ENCODE measurements at places on chromosomes 12 and 14.

DNA sequence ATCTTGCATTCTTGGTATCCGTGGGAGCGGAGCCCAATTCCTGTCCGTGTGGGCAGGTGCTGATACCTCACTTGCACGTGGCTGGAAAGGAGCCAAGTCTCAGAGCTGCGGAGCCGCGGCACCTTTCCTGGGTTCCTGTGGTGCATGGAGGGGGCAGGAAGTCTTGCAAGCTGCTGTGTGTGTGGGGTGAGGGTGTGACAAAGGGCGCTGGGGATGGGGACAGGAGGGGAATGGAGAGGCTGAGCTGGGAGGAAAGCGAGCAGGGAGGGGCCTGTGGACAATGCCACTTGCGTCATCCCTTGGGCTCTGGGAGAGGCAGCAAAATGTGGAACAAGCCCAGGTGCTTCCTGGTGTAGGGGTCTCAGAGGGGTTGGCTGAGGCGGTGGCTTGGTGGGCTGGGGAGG, 86.7 kb downstream of the CALM1 start:
- DNase-seq = peak; percentile 54

GRCh38 chr12:673849-674248, 10.6 kb upstream of the NINJ2 start:
- no peak for DNase-seq

DNA sequence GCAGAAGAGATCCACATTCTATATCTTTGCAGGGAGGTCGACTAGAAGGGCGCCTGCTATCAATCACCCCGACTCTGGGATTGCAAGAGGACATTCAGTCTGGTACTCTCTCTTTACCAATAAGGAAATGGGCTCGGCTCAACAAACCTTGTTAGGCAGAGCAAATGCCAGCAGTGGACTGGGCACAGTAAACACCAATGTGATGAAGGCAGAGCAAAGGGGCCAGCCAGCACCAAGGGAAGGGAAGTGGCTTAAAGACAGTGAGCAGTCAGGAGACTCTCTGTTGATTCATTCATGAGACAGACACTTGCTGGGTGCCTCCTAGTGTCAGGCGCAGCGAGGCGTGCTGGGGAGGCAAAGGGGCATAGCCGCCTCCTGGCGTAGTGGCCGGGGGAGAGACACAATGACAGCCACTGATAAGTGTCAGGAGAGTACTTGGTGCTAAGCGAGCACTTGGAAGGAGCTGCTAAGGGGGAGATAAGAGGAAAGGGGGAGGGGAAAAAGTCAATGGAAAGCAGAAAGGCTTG, 34.1 kb downstream of the TMCC3 start:
- no peak for DNase-seq

- no peak for DNase-seq
Measured at GRCh38 chr12:124222368-124223245, 72.3 kb upstream of the RFLNA start.

DNA sequence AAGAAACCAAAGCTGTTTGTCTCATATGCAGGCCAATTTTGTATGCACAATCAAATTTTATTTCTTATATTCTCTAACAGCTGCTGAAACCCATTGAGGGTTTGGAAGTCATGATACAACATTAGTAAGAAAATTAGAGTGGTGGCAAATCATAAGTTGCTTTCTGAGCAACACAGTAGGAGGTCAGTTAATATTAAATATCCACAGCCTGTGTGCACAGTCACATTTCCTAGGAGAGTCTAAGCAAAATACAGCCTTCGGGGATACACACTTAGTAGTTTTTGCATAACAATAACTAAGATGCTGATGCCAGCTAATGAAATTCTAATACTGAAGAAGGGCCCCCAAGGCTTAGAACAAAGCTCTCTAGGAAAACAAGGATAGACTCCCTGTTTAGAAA, 209.6 kb upstream of the E2F7 start:
- no peak for DNase-seq

GRCh38 chr12:110198386-110198785, 74.2 kb downstream of the IFT81 start:
- no peak for DNase-seq

- no peak for DNase-seq
Measured at GRCh38 chr12:113887906-113888305, 78.2 kb downstream of the RBM19 start.

- no peak for DNase-seq
Measured at GRCh38 chr12:112664569-112664968, 127.0 kb upstream of the RPH3A start.

DNA sequence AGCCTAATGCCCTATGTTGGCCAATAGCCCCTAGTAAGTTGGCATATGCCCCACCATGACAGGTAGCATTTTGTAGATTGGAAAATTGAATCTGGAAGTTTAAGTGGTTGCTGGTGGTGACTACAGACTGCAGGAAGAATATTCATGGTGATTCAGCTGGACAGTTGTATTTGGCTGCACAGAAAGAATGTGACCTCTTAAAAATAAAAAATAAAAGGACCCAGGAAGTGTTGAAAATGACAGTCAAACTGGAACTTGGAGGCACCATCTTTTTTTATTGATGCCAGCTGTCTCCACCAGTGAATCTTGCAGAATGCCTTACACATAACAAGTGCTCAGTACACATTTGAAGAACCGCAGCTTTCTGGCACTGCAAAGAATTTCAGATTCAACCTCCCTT, 73.9 kb downstream of the PRMT8 start:
- DNase-seq = no peak

DNA sequence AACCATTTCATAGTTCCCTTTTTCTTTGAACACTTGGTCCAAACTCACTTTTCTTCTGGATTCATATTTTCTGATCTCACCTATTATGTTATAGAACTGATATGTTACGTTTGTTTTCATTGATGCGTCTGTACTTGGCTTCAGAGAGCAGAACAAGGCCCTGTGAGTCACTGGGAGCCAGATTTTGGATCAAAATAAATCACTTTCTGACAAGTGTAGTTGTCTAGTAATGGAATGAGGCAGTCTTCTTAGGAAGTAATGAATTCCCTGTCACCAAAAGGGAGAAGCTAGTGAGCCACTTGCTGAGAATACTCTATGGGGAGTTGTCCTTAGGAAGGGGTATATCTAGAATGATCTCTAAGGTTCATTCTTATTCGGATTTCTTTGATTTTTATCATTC, 10.2 kb downstream of the BICD1 start:
- no peak for DNase-seq

- no peak for DNase-seq
Measured at GRCh38 chr12:108825201-108825950, 32.0 kb downstream of the SSH1 start.

GRCh38 chr14:64806202-64806861, 73.4 kb downstream of the SPTB start:
- DNase-seq = no peak

DNA sequence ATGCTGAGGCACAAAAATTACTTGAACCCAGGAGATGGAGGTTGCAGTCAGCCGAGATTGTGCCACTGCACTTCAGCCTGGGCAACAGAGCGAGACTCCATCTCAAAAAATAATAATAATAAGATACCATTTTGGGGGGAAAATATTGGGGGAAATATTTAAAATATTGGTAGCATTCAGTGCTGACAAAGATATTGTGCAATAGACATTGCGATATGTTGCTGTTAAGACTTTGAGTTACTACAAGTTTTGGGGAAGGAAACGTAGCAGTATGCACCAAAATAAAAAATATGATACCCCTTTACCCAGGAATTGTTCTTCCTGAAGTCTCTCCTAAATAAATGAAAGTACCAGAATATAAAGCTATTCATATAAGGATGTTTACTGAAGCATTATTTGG, 37.7 kb upstream of the MYBPC1 start:
- no peak for DNase-seq

GRCh38 chr14:103273745-103274615, 60.1 kb upstream of the EIF5 start:
- DNase-seq = no peak

- no peak for DNase-seq
Measured at GRCh38 chr12:55654511-55655214, 18.0 kb downstream of the OR10P1 start.

DNA sequence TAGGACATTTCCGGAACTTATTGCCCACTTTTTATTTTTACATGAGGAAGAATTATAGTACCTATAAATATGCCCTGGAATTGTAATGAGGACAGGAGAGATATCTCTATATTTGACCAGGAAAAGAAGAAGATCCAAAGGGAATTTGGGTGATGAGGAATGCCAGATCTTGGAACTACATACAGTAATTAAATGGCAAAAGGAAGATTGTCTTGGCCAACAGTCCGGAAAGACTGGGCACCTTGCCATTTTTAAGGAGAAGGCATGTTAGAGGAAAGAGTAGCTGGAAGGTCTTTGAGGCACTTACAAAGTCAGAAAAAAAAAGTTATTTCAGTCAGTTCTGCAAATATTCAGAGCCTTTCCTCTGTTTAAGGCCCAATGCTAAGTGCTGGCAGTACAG, 616.4 kb downstream of the MED13L start:
- DNase-seq = no peak

GRCh38 chr12:57112492-57113294, 1.5 kb upstream of the STAT6 start:
- peak; percentile 71 for DNase-seq

GRCh38 chr12:46546634-46547273, 174.2 kb upstream of the SLC38A2 start:
- no peak for DNase-seq

- DNase-seq = no peak
Measured at GRCh38 chr12:79069009-79069408, 204.4 kb downstream of the SYT1 start.

GRCh38 chr12:76234741-76235140, 113.5 kb downstream of the BBS10 start:
- DNase-seq = no peak

GRCh38 chr12:49909356-49909755, 5.7 kb upstream of the FAIM2 start:
- no peak for DNase-seq

- DNase-seq = peak; percentile 12
Measured at GRCh38 chr12:93098077-93098476, 169.0 kb upstream of the EEA1 start.

DNA sequence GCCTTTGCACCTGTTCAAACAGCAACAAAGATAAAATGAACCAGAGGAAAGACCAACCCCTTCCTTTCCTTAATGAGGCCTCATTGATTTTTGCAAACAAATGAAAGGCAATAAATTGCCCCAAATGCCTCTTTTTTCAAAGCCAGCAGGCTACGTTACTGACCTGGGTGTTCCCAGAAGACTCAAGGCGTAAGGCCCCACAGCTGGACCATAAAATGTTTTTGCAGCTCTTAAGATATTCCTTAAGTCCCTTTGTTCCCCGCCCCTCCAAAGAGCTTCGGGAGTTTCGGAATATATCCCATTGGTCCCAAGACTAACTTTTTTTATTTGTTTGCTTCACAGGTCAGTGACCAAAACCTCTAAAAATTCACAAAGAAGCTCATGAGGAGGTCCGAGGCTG, 462.9 kb upstream of the PRICKLE1 start:
- DNase-seq = no peak

- no peak for DNase-seq
Measured at GRCh38 chr14:91242635-91243034, 1.9 kb downstream of the GPR68 start.

DNA sequence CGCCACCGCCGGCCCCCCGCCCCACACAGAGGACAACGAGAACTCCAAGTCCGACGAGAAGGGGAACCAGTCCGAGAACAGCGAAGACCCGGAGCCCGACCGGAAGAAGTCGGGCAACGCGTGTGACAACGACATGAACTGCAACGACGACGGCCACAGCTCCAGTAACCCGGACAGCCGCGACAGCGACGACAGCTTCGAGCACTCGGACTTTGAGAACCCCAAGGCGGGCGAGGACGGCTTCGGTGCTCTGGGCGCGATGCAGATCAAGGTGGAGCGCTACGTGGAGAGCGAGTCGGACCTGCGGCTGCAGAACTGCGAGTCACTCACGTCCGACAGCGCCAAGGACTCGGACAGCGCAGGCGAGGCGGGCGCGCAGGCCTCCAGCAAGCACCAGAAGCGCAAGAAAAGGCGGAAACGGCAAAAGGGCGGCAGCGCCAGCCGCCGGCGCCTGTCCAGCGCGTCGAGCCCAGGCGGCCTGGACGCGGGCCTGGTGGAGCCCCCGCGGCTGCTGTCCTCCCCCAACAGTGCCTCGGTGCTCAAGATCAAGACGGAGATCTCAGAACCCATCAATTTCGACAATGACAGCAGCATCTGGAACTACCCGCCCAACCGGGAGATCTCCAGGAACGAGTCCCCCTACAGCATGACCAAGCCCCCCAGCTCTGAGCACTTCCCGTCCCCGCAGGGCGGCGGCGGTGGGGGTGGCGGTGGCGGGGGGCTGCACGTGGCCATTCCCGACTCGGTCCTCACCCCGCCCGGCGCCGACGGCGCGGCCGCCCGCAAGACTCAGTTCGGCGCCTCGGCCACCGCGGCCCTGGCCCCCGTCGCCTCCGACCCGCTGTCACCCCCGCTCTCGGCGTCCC, 150.9 kb downstream of the EGLN3 start:
- DNase-seq = peak; percentile 20

DNA sequence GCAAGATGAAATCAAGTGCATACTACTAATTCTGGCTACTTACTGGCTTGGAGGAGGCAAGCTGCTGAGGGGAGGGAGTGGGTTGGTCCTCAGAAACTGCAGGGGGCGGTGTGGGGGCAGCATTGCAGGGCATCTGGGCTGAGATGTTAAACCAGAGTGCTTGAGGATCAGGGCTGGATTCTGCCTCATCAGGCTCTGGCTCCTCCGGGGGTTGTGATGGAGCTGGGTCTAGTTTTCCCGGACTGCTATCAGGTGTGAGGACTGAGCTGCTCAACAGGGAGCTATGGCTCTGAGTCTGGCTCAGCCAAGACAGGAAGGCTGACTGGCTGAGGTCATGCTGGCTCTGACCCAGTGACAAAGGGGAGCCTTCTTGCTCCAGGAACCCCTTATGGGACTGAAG, 28.6 kb downstream of the BAZ2A start:
- DNase-seq = no peak

- no peak for DNase-seq
Measured at GRCh38 chr14:56081139-56081538, 37.1 kb upstream of the PELI2 start.

- DNase-seq = no peak
Measured at GRCh38 chr14:98167275-98167674, 1104.7 kb downstream of the BCL11B start.

DNA sequence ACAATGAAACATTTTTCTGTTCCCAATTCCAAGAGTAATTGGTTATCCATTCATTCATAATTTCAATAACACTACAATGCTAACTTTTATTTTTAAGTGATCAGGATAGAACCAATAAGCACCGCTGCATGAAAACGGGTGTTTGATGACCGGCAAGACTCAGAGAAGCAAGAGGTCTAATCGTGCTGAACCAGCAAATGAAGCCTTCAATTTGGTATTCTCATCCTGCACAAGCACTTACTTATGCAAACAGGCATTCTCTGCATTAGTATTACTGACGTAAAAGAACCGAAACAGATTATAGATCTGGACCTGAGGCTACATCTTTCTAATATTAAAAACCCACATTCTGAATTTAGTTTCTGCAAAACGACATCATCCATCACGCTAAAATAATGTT, 67.7 kb downstream of the RBM19 start:
- DNase-seq = no peak

GRCh38 chr12:8032242-8033152, at the start of gene FOXJ2:
Gene FOXJ2 (plus strand): TSS chr12:8032716. CDS start chr12:8039833, 7,117 bp downstream.
- DNase-seq = peak; percentile 50

- DNase-seq = no peak
Measured at GRCh38 chr12:52925717-52926595, 21.1 kb upstream of the KRT8 start.

All from NCI-H1092 (cell line).